ENCODE measurements at places on chromosomes 6 and 20. TPM values are rescaled to one million over a fixed set of nuclear protein-coding genes. Genes with fewer than 3 reads are reported as not detected.

SMLR1 gene
- total RNA-seq, result not detected

GRCh38 chr20:831956-832355, 1.6 kb upstream of the FAM110A start:
- no peak for DNase-seq

GRCh38 chr20:59063358-59064213, 21.0 kb upstream of the PRELID3B start:
- no peak for DNase-seq

TNFRSF6B gene
- 4.7 TPM for total RNA-seq

GRCh38 chr6:44249082-44249748, 2.3 kb downstream of the HSP90AB1 start:
- no peak for DNase-seq

- no peak for DNase-seq
Measured at GRCh38 chr6:133306931-133307330, 65.8 kb downstream of the EYA4 start.

DNA sequence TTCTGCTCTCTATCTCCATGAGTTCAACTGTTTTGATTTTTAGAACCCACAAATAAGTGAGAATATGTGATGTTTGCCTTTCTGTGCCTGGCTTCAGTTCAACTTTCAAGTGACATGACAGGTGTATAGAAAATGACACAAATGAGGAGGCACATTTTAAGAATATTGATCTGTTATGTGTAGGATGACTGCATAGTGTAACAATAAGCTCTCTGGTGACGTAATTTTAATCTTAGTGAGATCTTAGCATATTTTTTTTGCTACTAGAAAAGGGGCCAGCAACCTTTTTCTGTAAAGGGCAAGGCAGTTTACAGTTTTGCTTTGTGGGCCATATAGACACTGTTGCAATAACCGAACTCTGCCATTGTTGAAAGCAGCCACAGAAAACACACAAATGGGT, 130.2 kb downstream of the PHF3 start:
- DNase-seq, result no peak

GRCh38 chr20:8126841-8127378, 5.2 kb upstream of the PLCB1 start:
- no peak for DNase-seq

ERVFRD-1 gene
- 0.13 TPM for total RNA-seq

- DNase-seq, result no peak
Measured at GRCh38 chr6:14919038-14919670, 326.7 kb upstream of the JARID2 start.

- no peak for DNase-seq
Measured at GRCh38 chr20:51221791-51222408, 199.0 kb upstream of the KCNG1 start.

- no peak for DNase-seq
Measured at GRCh38 chr6:90008908-90009501, 114.7 kb downstream of the GJA10 start.

- no peak for DNase-seq
Measured at GRCh38 chr6:26660000-26660361, 435 bp upstream of the ZNF322 start.

LTA gene
- not detected for total RNA-seq

CBLN4 gene
- total RNA-seq, result 0.32 TPM

- DNase-seq, result no peak
Measured at GRCh38 chr6:8335896-8336295, 99.4 kb downstream of the SLC35B3 start.

PCSK2 gene
- total RNA-seq, result not detected

SNAI1 gene
- 19.1 TPM for total RNA-seq

DNA sequence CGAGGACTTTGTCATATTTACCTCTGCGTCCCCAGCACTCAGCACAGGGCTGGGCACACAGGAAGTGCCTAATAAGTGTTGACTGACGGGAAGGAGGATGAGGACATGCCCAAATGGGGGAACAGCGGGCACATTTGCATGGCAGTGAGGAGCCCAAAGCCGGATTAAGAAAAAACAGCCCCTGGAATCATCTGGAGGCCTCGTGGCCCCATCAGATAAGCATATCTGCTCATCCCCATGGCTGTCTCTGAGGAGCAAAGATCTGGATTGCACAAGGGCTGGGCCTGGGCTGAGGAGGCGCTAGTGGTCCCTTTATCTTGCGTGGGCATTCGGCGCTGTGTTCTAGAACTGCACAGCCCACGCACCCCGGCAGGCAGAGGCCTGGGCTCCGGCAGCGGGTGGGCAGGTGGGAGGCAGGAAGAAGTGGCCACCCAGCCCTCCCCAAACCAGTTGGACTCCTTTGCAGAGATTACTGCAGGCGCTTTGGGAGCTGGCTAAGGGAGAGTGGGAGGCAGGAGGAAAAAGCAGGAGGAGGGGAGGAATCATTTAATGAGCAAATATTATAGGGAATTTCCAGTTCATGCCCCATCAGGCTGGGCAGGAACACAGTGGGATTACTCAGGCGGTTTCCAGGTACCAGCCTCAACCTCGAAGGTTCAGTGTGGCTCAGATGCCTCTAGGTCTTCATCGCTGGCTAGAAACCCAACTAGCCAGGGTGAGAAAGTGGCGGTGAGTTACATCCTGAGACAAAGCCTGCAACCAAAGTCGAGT, 108.1 kb downstream of the CEBPB start:
- DNase-seq, result no peak

BEND6 gene
- 0.90 TPM for total RNA-seq

HAO1 gene
- not detected for total RNA-seq

DNA sequence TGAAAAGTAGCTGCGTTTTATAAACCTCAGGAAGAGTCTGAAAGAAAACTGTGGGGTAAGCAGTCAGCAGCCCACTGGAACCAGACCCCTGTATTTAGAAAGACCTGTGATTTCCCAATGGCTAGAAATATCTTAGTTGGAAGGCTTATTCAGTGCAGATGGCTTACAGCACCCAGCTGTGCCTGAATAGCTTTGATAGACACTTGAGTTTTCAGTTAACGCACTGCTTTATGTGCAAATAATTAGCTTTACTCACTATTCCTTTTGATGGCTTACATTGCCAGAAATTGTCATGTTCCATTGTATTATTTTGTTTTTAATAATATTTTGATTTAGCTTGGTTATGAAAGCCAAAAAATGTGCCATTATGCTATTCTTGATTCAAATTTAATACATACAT, 465.3 kb upstream of the SYNCRIP start:
- no peak for DNase-seq

DNA sequence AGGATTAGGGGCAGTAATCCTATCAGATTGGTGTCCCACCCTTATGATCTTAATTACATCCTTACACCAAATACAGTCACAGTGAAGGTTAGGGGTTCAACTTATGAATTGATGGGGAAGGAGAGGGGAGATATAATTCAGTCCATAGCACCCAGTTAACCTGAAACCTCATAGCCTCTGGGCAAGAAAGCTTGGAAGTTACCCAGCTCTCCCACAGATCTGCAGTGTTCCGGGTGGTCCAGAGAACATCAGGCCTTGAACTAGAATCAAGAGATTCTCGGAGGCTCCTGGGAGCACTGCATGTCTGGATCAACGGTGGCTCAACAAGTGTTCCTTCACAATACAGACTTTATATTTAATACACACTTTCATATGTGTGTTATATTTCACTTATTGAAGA, 392.6 kb upstream of the MARCKS start:
- DNase-seq, result no peak

TRIM15 gene
- total RNA-seq, result not detected

ASIP gene
- not detected for total RNA-seq

RAET1E gene
- total RNA-seq, result 0.29 TPM

BFSP1 gene
- not detected for total RNA-seq

GRCh38 chr20:33518071-33518470, 28.2 kb downstream of the CBFA2T2 start:
- DNase-seq, result no peak

- no peak for DNase-seq
Measured at GRCh38 chr6:12115492-12115891, 103.4 kb downstream of the HIVEP1 start.

- peak; percentile 64 for DNase-seq
Measured at GRCh38 chr20:2814587-2815051, at the start of gene C20orf141. TSS of gene C20orf141 (plus strand) at chr20:2814987. CDS start at chr20:2815185, 198 bp downstream.

DNA sequence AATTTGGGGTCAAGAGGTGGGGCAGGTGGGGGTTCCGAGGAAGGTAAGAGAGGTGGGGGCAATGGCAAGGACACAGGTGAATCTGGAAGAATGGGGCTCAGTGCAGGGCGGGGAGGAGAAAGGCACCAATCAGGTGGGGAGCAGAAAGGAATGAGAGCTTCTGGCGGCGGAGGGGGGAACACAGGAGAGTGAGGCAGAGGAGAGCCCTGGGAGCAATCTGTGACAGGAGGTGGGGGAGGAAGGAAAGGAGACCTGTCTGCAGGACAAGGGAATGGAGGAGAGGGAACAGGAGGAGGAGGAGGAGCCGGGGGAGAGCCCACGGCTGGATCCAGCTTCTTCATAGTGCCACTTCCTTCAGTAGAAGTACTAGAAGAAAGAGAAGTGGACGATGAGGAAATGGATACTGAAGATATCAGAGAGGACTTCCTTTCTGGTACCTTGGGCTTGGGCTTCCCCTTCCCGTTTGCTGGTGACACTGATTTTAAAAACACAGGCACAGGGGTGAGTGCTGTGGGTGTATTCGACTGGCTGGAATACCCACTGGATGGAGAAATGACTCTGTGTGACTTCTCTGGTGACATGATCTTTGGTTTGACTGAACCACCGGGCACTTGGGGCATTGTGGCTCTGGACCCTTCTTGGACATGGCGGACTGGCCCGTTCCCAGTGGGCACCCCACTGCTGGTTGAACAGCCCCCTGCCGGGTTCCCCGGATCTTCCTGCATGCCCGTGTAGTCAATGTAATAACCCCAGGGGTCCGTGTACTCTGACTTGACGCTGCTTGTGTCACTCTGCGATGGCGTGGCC, 27.4 kb downstream of the HEBP2 start:
- no peak for DNase-seq

- DNase-seq, result no peak
Measured at GRCh38 chr6:157879034-157879872, 56.2 kb downstream of the SNX9 start.

BNIP5 gene
- total RNA-seq, result not detected

GRCh38 chr6:52183131-52183713, 3.0 kb upstream of the IL17A start:
- no peak for DNase-seq

GRCh38 chr20:23998844-23999243, 10.3 kb upstream of the GGTLC1 start:
- no peak for DNase-seq

- no peak for DNase-seq
Measured at GRCh38 chr20:46172961-46173536, 54.9 kb downstream of the CD40 start.

GRCh38 chr20:57007171-57007540, 259.3 kb downstream of the BMP7 start:
- no peak for DNase-seq

GRCh38 chr6:105780146-105780860, 305.8 kb upstream of the PRDM1 start:
- no peak for DNase-seq

MYLK2 gene
- total RNA-seq, result not detected

GRCh38 chr20:50273601-50274491, 83.2 kb downstream of the CEBPB start:
- DNase-seq, result no peak

NMBR gene
- not detected for total RNA-seq

- DNase-seq, result no peak
Measured at GRCh38 chr6:31871046-31871659, 7.6 kb downstream of the SLC44A4 start.
